ENCODE measurements at places on chromosomes 2 and 18.
A peak's percentile ranks its signal among the peaks of the same experiment; 100 is the strongest.

DNA sequence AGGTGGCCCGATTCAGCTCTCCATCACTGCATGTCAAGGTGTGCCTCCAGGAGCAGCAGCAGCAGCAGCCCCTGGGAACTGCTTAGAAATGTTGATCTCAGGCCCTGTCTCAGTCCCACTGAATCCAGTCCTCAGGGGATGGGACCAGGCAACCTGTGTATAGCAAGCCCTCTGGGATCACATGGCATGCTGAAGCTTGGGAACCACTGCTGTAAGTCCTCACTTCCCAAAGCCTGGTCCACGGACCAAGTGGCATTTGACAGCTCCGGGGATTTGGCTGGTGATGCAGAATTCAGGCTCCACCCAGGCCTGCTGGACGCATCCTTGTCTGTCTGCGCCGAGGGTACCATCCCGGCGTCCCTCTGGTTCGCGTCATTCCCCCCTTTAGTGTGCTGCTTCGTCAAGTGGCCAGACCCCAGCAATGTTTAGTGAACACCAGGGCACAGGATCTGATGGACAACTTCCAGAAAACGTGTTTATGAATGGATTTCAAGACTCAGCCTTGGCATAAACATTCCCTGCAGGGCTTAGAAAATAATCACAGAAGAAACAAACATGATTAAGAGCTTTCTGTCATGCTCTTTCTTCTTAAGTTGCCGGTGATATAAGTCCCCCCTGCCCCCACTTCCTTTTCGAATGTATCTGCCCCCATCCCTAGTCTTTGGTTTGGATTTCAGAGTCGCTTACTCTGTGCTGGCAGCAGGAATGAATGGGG lies 234.0 kb downstream of the GBX2 start:
- no peak for DNase-seq

- DNase-seq, result peak; percentile 74
Observed at GRCh38 chr2:188512456-188512855, 220.8 kb downstream of the GULP1 start.

- peak; percentile 71 for DNase-seq
Observed at GRCh38 chr2:98518101-98518500, 73.4 kb downstream of the INPP4A start.

DNA sequence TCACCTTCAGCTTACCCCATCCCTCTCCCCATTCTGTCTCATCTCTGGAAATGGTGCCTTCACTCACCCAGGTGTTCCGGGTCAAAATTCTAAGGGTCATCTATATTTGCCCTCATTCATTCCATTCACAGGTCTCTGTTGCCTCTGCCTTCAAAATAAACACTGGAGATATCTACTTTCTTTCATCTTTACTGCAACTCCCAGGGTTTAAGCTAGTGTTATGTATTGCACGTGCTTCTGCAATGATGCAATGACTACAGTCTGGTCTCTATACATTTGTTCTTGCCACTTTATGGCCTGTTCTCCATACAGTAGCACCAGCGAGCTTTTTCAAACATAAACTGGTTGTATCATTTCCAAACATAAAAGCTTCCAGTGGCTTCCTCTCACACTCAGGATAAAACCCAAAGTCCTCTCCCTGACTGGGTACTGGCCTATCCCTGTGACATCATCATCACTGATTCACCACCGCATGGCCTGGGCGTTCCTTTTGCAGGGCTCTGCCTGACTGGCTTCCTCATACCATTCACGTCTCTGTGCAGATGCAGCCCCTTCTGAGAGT lies 14.3 kb downstream of the DSG2 start:
- DNase-seq, result peak; percentile 37

- DNase-seq, result no peak
Observed at GRCh38 chr2:152019732-152020131, 79.1 kb downstream of the CACNB4 start.

DNA sequence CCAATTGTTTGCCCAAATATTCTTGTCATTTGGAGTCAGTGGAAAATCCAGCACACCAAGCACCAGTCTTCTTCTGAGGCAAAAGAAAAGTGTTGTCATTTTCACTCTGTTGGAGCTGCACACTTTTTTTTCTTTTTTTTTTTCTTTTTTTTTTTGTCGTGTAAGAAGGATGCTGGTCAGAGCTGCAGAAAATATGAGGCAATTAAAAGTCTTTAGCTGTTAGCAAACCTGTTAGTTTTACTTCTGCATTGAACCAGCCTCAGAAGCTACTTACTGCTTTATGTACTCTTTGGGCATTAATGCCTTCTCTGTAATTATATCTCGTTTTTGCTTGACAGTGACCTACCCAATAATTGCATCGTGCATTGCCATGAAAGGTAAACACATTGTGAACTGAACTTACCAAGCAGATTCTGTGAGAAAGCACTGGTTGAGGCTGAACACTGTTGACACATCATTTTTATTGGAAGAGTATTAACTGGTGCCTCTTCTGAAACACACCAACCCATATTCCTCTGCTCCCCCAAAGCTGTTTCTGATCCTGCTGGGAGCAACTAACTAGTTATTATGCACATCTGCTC lies 165.4 kb downstream of the CAPN13 start:
- no peak for DNase-seq

GRCh38 chr2:235054919-235055318 lies 103.1 kb downstream of the SH3BP4 start:
- DNase-seq, result no peak

- peak; percentile 87 for DNase-seq
Observed at GRCh38 chr2:38875576-38876367, at the start of the genes DHX57 and MORN2. Gene DHX57 (minus strand): TSS chr2:38875934. CDS start chr2:38868405, 7,529 bp downstream. Gene MORN2 (plus strand): TSS chr2:38875976.

DNA sequence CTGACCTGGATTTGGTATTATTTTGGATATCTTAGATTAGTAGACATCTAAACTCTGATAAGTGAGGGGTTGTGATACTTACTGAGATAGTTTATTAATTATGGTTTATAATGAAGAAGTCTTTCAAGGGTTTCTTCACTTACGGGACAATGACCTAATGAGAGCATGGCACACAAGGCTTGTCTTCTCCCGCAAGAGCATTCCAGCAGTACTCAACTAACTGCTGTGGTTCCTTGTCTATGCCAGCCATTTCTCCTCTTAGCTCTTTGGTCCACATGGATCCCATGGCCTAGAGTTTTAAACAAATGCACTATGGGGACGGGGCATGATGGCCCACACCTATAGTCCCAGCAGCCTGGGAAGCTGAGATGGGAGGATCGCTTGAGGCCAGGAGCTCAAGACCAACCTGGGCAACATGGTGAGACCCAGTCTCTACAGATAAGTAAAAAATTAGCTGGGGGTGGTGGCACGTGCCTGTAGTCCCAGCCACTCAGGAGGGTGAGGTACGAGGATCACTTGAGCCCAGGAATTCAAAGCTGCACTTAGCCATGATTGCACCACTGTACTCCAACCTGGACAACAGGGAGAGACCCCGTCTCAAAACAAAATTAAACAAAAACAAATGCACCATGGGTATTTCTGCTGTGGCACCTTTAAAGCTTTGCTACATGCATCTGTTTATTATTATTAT lies 161.7 kb upstream of the MYCN start:
- no peak for DNase-seq

GRCh38 chr2:9707008-9707407 lies 76.2 kb upstream of the YWHAQ start:
- DNase-seq, result no peak

DNA sequence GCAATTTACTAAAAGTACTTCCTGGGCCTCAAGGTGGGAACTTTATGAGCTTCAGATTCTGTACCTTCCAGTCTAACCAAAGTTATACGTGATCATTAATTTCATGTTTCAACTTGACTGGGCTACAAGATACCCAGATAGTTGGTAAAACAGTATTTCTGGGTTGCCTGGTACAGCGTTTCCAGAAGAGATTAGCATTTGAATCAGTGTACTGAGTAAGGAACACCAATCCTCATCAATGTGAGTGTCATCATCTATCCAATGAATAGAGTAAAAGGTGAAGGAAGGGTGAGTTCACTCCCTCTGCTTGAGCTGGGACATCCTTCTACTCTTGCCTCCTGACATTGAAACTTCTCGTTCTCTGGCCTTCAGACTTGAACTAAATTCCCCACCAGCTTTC lies 274.5 kb upstream of the ID2 start:
- no peak for DNase-seq

DNA sequence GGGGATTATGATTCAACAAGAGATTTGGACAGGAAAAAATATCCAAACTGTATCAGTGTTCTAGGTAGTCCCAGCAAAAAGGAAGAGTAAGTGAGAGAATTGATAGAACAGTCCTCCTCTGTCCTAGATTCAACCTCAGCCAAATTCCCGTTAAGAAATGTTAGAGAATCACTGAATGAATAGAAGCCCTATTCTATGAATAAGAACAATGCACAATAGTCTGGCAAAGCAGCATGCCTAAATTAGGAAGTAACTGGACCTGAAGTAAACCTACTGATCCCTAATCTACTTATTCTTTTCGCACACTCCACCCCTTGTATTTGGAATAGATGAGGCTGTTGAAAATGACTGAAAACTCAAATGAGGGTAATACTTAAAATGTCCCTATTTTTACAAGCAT lies 1665.5 kb downstream of the LRP1B start:
- no peak for DNase-seq

DNA sequence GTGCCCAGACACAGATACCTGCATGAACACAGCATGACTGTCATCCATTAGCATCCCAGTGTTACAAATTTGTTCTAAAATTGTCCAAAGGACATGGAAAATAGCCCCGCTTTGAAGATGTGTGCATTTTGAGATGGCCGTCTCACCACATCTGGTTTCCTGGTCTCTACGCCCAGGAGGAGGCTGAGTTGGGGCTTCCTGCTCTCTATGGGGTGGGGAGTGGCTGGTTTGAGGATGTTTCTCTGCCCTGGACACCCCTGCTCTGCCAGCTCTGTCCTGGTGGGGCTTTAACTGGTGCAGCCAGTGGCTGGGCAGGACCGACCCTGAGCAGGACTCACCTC lies 74.6 kb upstream of the SMAD7 start:
- no peak for DNase-seq

DNA sequence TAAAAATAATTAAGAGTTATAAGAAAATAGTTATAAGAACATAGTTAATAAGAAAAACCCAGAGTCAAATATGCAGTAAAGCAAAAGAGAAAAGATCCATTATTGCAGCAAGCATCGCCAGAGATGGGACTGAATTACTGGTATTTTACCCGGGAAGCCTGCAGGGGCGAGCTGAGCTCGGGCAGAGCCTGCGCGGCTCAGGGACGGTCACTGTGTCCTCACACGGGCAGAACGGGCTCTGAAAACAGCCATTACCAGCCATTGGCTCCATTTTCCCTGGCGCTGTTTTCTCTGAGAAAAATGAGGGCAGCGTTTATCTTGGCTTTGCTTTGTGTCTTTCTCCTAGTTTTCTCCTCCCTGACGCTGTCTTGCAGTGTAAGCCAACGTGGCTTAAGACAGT lies 95.3 kb upstream of the ALKAL2 start:
- DNase-seq, result peak; percentile 23

GRCh38 chr2:150888337-150888736 lies 373.3 kb downstream of the RBM43 start:
- no peak for DNase-seq

- no peak for DNase-seq
Observed at GRCh38 chr2:234363011-234363487, 133.8 kb downstream of the ARL4C start.

DNA sequence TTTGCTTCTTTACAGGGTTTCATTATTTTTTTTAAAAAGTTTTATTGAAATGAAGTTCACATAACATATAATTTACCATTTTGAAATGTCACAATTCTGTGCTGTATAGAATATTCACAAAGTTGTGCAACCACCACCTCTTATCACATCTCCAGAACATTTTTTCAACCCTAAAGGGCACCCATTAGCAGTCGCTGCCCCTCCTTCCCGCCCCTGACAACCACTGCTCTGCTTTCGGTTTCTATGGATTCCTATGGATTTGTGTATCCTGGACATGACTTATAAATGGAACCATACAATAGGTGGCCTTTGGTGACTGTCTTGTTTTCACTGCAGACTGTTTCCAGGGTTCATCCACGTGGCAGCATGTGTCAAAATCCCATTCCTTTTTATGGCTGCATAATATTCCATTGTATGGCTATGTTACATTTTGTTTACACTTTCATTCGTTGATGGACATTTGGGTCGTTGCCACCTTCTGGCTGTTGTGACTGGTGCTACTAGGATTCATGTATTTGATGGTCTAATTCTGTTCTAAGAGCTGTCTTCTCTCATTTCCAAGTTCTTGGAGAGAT lies 52.6 kb downstream of the SH3BP4 start:
- DNase-seq, result no peak

DNA sequence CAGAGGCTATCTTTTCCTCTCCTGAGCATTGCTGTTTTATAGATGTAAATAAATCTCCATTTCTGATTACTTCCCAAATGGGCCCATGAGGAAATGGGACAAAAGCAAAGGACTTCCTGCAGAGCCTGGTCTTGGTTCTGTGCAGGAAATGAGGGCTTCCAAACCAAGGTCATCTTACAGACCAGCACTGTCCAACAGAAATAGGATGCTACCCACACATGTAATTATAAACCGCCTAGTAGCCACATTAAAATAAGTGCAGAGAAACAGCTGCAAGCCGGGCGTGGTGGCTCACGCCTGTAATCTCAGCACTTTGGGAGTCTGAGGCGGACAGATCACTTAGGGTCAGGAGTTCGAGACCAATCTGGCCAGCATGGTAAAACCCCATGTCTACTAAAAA lies 6.2 kb downstream of the TTL start:
- no peak for DNase-seq

GRCh38 chr2:18506883-18507509 lies 53.5 kb downstream of the RDH14 start:
- peak; percentile 39 for DNase-seq

GRCh38 chr2:204657024-204657423 lies 111.7 kb downstream of the PARD3B start:
- no peak for DNase-seq

- DNase-seq, result peak; percentile 54
Observed at GRCh38 chr2:184644685-184645084, 46.4 kb downstream of the ZNF804A start.

DNA sequence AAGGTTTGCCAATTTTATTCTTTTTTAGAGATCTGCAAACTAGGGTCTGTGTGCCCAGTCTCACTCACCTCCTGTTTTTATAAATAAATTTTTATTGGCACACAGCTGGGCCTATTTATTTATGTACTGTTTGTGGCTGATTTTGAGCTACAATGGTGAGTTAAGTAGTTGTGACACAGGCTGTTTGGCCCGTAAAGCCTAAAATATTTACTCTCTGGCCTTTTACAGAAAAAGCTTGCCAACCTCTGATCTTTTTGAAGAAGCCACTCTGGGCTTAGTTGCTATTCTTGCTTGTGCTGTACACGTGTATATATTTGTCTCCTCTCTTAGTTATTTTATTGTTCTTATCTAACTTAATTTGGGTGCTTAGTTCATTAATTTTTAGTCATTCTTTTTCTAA lies 14.5 kb downstream of the NAB1 start:
- no peak for DNase-seq

Data from common myeloid progenitor, CD34-positive (primary cell).